H54 (cell line): ENCODE measurements at places on chromosomes 13 and 19.

DNA sequence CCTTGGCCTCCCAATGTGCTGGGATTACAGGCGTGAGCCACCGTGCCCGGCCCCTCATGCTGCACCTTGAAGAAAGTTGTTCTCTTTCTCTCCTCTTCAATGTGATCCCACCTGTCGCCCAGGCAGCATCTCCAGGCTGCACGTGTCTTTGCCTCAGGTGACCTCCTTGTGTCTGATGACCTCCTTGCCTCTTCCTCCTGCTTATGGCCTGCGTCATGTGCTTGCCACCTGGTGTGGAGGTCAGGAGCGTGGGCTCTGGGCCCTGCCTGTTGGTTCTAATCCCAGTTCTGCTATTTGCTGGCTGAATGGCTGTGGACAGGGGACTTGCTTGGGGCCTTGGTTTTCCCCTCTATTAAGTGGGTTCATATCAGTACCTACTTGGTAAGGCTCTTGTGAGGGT lies 6.3 kb downstream of the BICRA start:
- no peak for DNase-seq

DNA sequence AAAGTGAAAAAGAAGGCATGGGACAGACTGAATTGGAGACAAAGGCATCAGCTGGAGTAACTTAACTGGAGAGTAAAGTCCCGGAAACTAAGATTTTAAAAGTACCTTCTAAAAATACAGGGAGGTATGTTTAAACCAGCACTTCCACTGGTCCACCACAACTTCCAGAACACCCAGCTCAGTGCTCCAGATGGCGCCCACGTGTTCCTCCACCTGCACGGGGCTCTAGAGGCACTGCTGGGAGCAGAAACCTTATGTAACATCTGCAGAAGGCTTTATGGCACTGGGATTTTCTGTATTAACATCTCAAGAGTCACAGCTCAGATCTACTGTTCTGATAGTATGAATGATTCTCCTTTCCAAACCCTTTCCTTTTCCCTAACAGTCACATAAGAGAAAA lies 252.1 kb downstream of the DCLK1 start:
- DNase-seq = no peak

GRCh38 chr13:31987535-31988170 lies 43.9 kb upstream of the FRY start:
- DNase-seq = no peak

DNA sequence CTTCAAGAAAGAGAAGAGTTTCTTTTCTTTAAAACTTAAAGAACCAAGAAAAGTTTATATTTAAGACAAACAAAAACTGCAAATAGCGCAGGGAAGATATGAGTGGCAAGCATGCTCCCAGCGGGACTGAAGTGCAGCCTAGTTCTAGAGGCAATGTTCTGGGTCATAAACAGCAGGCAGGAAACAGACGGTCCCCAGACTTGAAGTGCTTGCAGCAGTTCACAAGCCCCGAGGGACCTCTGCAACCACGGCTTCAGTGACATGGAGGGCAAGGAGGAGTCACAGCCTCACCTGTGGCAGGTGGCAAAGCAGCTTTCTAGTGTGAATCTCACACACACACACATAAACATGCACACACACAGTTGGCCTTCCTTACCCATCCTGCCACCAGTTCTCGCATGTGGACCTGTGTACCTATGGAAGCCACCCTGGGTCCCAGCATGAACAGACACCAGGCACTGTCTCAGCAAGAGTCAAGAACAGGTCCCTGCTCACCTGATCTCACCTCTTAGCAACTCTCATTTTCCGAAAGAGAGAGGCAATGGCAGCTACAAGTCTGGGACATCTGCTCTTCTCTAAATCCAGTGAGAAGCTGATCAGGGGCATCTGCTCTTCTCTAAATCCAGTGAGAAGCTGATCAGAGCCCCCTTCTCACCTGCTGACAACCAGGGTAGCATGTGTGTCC lies 162.0 kb downstream of the EFNB2 start:
- DNase-seq = no peak

- no peak for DNase-seq
Measured at GRCh38 chr13:111382877-111383276, 62.4 kb downstream of the TEX29 start.

DNA sequence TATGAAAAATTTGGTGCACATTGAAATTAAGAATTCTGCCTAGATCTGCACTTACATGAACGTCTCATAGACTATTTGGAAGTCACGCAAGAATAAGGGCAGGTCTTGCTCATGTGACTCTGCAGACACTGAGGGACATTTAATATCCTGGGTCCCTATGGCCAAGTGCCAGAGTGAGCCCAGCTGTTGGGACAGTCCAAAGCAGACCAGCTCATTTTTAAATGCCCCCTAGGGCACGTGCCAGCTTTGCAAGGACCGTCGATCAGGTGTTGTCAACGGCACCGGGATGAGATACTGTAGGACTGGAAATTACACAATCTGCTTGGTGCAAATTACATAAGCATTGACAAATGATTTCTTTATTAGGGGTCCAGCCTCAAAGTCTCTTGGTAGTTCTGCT lies 293.6 kb downstream of the TEX29 start:
- DNase-seq = no peak

- no peak for DNase-seq
Measured at GRCh38 chr13:73140801-73141200, 82.0 kb downstream of the KLF5 start.

DNA sequence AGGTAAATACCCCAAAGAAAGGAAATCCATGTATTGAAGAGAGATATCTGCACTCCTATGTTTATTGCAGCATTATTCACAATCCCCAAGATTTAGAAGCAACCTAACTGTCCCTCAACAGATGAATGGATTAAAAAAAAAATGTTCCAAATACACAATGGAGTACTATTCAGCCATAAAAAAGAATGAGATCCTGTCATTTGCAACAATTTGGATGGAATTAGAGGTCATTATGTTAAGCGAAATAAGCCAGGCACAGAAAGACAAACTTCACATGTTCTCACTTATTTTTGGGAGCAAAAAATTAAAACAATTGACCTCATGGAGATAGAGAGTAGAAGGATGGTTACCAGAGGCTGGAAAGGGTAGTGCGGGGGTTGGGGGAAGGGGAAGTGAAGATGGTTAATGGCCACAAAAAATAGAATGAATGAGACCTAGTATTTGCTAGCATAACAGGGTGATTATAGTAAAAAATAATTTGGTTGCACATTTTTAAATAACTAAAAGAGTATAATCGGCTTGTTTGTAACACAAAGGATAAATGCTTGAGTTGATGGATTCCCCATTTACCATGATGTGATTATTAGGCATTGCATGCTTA lies 9.7 kb upstream of the ZNF709 start:
- no peak for DNase-seq

DNA sequence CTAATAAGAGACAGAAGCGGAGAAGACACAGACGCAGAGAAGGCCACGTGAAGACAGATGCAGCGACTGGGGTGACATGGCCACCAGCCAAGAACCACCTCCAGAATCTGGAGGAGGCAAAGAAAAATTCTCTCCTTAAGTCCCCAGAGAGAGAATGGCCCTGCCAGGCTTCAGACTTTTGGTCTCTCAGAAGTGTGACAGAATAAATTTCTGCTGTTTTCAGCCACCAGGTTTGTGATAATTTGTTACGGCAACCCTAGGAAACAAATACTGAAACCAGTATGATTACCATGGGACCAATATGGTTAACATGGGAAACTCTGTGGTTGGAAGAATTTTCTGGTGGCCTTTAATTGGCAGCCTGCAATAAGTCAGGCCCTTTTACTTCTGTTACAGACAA lies 63.9 kb upstream of the DOCK9 start:
- no peak for DNase-seq

GRCh38 chr13:39494006-39494405 lies 109.0 kb downstream of the LHFPL6 start:
- no peak for DNase-seq

DNA sequence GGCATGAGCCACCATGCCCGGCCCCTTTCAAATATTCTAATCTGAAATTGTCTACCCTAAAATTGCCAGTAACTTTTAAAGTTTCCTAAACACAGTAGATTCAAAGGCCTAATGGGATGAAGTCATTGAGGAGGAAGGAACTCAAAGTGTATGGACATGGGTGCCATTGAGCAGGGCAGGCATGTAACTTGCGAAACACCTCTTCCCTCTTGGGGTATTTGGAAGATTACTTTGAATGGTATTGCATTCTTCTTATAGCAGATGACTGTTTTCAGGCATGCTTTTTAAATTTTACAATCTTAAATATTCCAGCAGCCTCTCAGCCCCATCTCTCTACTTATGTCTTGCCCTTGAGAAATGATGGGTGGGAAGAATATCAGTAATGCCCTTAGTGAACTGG lies 21.0 kb downstream of the TM9SF2 start:
- no peak for DNase-seq

GRCh38 chr13:68574053-68574452 lies 1343.9 kb upstream of the PCDH9 start:
- no peak for DNase-seq

DNA sequence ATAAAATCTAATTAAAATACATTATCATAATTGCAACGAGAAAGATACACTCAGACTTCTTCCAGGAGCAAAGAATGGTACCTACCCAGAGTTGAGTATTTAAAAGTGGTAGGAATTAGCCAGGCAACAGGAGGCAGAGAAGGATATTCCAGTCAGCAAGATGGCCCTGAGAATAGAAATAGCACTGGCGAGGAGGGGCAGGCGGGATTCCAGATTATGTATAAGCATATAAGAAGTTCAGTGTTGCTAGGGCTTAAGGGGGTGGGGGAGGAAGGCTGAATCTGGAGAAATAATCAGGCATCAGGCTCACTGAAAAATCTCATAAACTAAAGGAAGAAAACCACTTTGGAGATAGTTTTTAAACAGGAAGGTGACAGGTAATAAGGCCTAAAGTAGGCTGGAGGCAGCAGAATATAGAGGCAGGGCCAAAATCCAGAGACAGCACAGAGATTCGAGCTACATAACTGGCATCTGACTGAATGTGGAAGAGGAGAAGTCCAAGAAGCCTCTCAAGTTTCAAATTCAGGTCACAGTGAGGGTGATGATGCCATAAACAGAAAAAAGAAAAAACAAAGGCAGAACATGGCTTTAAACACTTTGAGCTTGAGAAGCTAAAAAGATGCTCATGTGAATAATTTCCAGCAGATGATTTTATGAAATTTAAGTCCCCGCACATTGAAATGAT lies 7.5 kb downstream of the KPNA3 start:
- no peak for DNase-seq
